Small intestine (tissue), 16 donors: ENCODE measurements at places on chromosomes 12 and 14.
A peak's percentile ranks its signal among the peaks of the same experiment; 100 is the strongest.

- H3K4me3 ChIP-seq, result no peak overlapping the region
- no peak for DNase-seq
- H3K27ac ChIP-seq, result no peak overlapping the region
- H3K36me3 ChIP-seq, result no peaks in the 10 kb centered on the region
- H3K4me1 ChIP-seq, result no peaks in the 10 kb centered on the region
These were observed 16.0 kb downstream of the MEG3 start for GRCh38 chr14:100841761-100842403.

- H3K4me3 ChIP-seq, result no peak overlapping the region
- DNase-seq, result peak; percentile 71
- no peak overlapping the region for H3K27ac ChIP-seq
- H3K4me1 ChIP-seq, result peaks cover 4% of the 10 kb centered on the region
These were observed 31.9 kb downstream of the GUCY2C start for GRCh38 chr12:14664434-14665023.

DNA sequence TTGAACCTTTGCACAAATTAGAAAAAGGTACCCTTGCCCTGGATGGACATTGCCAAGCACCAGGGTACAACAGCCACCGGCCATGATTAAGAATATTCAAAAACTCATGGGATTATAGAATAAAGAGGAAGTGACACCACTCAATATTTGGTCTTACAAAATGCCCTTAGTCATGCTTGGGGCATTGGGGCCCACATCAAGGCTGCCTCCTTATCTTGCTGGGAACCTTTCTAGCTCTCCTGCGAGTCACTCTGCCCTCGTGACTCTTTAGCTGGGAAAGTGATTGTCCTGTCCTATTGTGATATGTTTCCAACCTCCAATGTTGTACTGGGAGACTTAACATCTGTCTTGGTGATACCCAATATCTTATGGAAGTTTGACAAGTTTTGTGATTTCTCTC, 57.8 kb downstream of the GTF2A1 start:
- no peaks in the 10 kb centered on the region for H3K4me1 ChIP-seq
- H3K36me3 ChIP-seq, result no peaks in the 10 kb centered on the region
- H3K4me3 ChIP-seq, result no peak overlapping the region
- DNase-seq, result no peak
- no peaks in the 10 kb centered on the region for H3K27me3 ChIP-seq
- H3K27ac ChIP-seq, result no peak overlapping the region

DNA sequence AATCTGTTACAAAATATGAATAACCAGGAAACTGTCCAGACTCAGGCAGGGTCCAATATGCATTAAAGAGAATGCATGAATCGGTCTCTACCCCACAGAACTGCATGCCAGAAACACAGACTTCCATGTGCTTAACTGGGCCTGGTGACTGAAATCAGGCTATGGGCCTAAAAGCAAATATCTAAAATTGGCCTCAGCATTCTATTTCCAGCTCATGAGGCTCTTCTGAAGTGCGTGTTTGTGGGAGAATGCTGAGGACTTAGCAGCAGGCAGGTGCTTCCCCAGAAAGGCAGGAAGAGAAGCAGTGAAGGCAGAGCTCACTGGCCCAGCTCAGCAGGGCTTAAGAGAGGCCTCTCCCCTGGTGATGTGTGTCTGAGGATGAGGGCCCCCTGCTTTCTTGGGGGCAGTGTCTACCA, 48.5 kb downstream of the ADGRD1 start:
- DNase-seq, result no peak
- no peak overlapping the region for H3K4me3 ChIP-seq
- H3K27ac ChIP-seq, result no peak overlapping the region
- no peaks in the 10 kb centered on the region for H3K27me3 ChIP-seq

GRCh38 chr14:20499881-20500280, 5.5 kb upstream of the RNASE10 start:
- no peaks in the 10 kb centered on the region for H3K36me3 ChIP-seq
- DNase-seq, result no peak
- H3K27ac ChIP-seq, result no peak overlapping the region
- no peak overlapping the region for H3K4me3 ChIP-seq
- no peaks in the 10 kb centered on the region for H3K27me3 ChIP-seq

DNA sequence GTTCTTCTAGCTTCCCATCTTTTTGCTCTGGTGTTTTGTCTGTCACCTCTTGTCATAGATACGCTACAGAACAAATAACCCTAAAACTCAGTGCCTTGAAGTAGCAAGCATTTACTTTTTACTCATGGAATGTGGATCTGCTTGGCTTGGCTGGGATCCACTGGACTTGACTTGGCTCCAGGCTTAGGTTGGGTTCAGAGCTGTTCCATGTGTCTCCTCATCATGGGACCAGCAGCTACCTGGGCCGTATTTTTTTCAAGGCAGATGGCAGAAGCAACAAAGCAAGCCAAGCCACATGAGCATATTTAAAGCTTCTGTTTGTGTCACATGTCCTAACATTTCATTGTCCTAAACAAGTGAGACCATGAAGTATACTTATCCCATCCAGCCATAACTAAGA, 48.7 kb upstream of the ATF1 start:
- no peak for DNase-seq
- no peaks in the 10 kb centered on the region for H3K4me1 ChIP-seq
- no peaks in the 10 kb centered on the region for H3K27me3 ChIP-seq
- H3K4me3 ChIP-seq, result no peak overlapping the region
- H3K36me3 ChIP-seq, result peaks cover 10% of the 10 kb centered on the region

DNA sequence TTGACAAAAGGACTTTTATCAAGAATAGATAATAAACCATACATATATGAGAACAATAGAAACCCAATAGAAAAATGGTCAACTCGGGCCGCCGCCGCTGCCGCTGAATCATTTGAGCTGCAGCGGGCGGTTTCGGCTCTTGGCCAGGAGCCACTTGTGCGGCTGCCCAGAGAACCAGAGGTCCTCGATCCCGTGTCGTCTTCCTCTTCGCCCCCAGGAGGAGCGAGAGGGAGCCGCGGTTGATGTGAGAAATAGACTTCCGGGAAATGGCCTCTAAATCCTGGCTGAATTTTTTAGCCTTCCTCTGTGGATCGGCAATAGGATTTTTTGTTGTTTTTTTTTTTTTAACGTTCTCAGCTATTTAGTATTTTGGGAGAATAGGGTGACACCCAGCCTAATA, 44.8 kb downstream of the CPSF6 start:
- no peak overlapping the region for H3K27ac ChIP-seq
- no peaks in the 10 kb centered on the region for H3K36me3 ChIP-seq
- no peaks in the 10 kb centered on the region for H3K4me1 ChIP-seq
- peak overlapping the region; percentile 38 for H3K4me3 ChIP-seq

- no peaks in the 10 kb centered on the region for H3K4me1 ChIP-seq
- H3K36me3 ChIP-seq, result no peaks in the 10 kb centered on the region
- H3K27ac ChIP-seq, result no peak overlapping the region
- no peaks in the 10 kb centered on the region for H3K27me3 ChIP-seq
- DNase-seq, result no peak
These were observed 139.8 kb downstream of the DACT1 start for GRCh38 chr14:58777541-58777979.

DNA sequence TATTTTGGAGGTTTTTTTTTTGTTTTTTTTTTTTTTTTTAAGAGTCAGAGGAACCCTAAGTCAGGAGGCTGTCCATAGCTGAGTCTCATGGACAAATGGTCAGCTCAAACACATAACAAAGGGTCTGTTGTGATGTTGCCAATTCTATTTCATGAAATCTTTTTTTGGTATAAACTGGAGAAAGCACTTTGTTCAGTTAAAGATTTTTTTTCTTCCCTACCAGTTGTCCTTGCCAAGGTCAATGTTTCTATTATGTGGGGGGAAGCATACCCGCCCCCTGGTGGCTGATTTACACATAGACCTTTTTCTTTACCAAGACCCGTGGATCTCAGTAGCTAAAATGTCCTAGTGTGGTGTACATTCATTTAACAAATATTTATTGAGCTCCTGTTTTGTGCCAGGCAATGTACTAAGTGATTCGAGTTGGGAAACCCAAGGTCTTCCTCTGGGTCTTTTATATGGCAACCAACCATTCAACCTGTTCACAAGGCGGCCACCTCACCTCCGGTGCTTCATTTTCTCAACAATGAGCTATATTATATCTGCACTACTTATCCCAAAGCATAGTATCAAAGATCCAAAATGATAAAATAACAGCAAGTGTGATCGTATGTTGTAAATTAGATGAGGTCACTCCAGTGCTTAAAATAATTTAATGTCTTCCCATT, 214.5 kb downstream of the PAH start:
- H3K4me3 ChIP-seq, result no peak overlapping the region
- H3K27ac ChIP-seq, result no peak overlapping the region
- H3K27me3 ChIP-seq, result no peaks in the 10 kb centered on the region
- no peaks in the 10 kb centered on the region for H3K4me1 ChIP-seq

DNA sequence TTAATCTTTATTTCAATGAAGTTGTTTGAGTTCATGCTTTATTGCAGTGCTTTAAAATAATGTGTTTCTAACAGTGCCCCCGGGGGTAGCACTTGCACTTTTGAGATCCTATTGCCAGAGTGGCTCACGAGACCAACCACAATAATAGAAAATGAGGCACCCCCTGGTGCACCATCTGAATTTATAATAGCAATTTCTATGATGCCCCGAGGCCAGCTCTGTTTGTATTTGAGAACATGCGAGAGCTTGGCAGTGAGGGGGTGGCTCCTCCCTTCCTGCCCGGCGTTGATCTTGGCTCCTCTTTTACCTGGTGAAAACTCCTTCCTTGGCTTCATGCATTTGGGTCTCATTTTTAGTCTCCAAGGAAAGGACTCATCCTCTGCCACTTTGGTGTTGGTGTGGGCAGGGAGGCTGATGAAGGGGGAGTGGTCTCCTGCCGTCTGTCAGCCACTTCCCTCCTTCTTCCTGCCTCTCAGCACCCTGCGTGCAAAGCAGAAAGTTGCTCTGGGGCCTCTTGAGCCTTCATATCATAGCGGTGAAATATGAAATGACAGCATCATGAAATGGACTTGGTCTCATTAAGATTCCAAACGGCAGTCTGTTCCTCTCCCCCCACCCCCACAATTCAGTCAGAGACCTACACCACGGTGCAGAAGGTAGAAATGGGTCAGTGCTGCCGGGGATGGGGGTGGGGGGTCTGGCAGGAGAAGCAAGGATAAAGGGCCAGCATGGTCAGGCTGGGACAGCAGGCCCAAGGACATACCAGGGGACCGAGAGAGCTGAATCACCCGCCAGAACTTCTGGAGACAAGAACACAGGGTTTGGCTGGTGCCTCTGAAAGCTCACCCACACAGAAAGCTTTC, 17.7 kb upstream of the NRXN3 start:
- H3K4me3 ChIP-seq, result no peak overlapping the region
- no peak overlapping the region for H3K27ac ChIP-seq
- no peak for DNase-seq
- no peaks in the 10 kb centered on the region for H3K4me1 ChIP-seq
- no peaks in the 10 kb centered on the region for H3K27me3 ChIP-seq

DNA sequence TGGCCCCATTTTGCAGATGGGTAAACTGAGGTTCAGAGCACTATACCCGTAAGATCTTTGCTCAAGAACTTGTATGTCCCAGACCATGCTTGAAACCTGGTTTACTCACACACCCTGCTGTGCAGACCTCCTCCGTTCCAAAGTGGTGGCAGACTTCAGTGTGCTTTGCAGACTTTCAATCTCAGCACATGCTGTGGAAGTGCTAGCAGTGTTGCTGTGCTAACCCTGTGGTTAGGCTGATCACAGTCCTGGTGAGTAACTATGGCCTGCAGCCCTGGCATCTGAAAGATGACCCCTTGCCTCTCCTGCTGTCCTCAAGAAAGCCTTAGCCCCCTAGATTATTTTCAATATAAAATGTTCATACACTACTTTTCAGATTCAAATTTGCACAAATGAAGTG, 450.6 kb downstream of the DPF3 start:
- H3K4me3 ChIP-seq, result no peak overlapping the region
- H3K4me1 ChIP-seq, result no peaks in the 10 kb centered on the region
- H3K27ac ChIP-seq, result no peak overlapping the region
- no peaks in the 10 kb centered on the region for H3K27me3 ChIP-seq

GRCh38 chr12:19288603-19289244, 150.6 kb upstream of the AEBP2 start:
- peaks cover 2% of the 10 kb centered on the region for H3K36me3 ChIP-seq
- H3K4me1 ChIP-seq, result no peaks in the 10 kb centered on the region
- peak; percentile 31 for DNase-seq

- no peak for DNase-seq
- no peak overlapping the region for H3K4me3 ChIP-seq
- no peaks in the 10 kb centered on the region for H3K27me3 ChIP-seq
- H3K36me3 ChIP-seq, result no peaks in the 10 kb centered on the region
These were observed 149.0 kb upstream of the ARID2 start for GRCh38 chr12:45580356-45580969.

- no peaks in the 10 kb centered on the region for H3K4me1 ChIP-seq
- H3K27ac ChIP-seq, result no peak overlapping the region
- DNase-seq, result no peak
These were observed 47.6 kb downstream of the FAM222A start for GRCh38 chr12:109760930-109761921.

DNA sequence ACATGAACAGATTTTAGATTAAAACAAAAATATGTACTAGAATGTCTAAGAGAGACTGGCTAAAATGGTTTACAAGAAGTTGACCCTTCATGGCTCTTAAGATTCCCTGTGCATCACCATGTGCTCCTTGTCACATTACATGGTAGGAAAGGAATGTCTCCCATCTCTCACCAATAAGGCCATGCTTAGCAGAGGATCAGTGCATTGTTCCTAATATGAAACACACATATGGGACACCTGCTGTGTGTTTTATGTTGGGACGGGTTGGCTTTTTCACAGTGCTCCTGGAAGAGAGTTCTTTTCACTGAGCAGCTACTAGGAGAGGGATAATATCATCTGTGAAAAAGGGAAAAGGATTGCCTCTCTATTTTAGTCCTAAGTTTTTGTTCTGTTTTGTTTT, 9.6 kb downstream of the PFKM start:
- no peaks in the 10 kb centered on the region for H3K4me1 ChIP-seq
- H3K4me3 ChIP-seq, result no peak overlapping the region
- H3K27me3 ChIP-seq, result no peaks in the 10 kb centered on the region
- DNase-seq, result no peak
- H3K36me3 ChIP-seq, result peaks cover 16% of the 10 kb centered on the region
- no peak overlapping the region for H3K27ac ChIP-seq

DNA sequence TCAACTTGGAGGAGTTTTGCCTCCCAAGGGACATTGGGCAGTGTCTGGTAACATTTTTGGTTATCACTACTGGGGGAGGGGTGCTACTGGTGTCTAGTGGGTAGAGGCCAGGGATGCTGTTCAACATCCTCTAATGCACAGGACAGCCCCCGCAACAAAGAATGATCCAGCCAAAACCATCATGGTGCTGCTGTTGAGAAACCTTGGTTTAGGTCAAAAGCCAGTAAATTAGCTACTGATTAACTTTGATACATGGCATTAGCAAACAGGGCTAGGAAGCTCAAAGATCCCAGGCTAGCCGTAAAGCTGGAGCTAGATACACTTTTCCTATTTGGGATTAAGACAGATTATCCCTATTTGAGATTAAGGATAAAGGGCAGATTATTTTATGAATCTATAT, 8.8 kb downstream of the ALKBH2 start:
- H3K36me3 ChIP-seq, result peaks cover 20% of the 10 kb centered on the region
- H3K4me3 ChIP-seq, result no peak overlapping the region
- no peaks in the 10 kb centered on the region for H3K27me3 ChIP-seq
- no peaks in the 10 kb centered on the region for H3K4me1 ChIP-seq
